ENCODE measurements at places on chromosomes 7 and 10.

- no peak for DNase-seq
Measured at GRCh38 chr10:70054902-70055301, 2.3 kb downstream of the MACROH2A2 start.

- DNase-seq: no peak
Measured at GRCh38 chr7:6652446-6653011, 15.4 kb downstream of the ZNF316 start.

DNA sequence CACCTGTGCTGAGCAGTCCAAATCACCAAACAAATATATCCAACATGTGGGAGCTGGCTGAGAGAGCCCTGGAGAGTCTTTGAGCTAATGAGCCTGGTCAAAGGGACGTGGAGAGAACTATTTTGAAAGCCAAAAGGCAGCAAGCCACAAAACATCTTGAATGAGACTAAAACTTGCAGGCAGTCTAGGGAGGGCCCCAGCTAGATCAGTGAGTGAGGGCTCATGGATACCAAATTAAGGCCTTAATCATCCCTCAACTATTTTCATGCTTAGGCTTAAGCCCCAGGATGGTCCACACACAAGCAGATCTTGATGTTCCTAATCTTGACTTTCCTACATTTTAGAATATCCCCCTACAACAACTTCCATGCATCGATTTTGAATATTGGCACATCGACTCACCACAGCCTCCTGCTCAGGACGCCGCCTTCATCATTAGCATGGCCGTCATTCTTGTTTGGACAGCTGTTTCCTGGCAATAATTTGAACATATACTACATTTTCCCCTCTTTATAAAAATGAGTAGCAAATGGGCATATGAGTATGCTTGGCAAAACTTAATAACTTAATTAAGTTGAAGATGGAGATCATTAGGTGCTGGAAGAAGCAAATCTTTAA lies 86.9 kb upstream of the ADAM12 start:
- no peak for DNase-seq

GRCh38 chr7:11232462-11232861 lies 258.8 kb downstream of the PHF14 start:
- DNase-seq: no peak

- DNase-seq: no peak
Measured at GRCh38 chr10:50291261-50291850, 40.0 kb upstream of the ASAH2 start.

Measured in fibroblast of the conjunctiva (primary cell).